Smooth muscle cell of the umbilical artery (primary cell): ENCODE measurements at places on chromosomes 3 and 15. TPM values are rescaled to one million over a fixed set of nuclear protein-coding genes. Genes with fewer than 3 reads are reported as not detected.

The SLC9A9 gene
- total RNA-seq: 2.8 and 7.4 TPM in 2 replicates

The ZNF80 gene
- not detected in 2 replicates for total RNA-seq

The TM6SF1 gene
- 2.5 and 5.0 TPM in 2 replicates for total RNA-seq

The SLC4A7 gene
- 81.7 and 137 TPM in 2 replicates for total RNA-seq

The DMXL2 gene
- total RNA-seq: 35.8 and 39.2 TPM in 2 replicates

The LSAMP gene
- 5.7 and 40.1 TPM in 2 replicates for total RNA-seq

The MEGF11 gene
- total RNA-seq: not detected in 2 replicates

The GPD1L gene
- 10.1 and 11.0 TPM in 2 replicates for total RNA-seq

The NLGN1 gene
- total RNA-seq: 0.59 and 0.92 TPM in 2 replicates

The NRG4 gene
- total RNA-seq: under 0.01 TPM in 1 of 2 replicates, not detected in the other

The CLDND1 gene
- total RNA-seq: 116 and 134 TPM in 2 replicates

The TIPARP gene
- 29.0 and 40.4 TPM in 2 replicates for total RNA-seq

The CXCR6 gene
- not detected in 2 replicates for total RNA-seq

The OR5K2 gene
- total RNA-seq: not detected in 2 replicates

The EEF1AKMT4 gene
- 2.4 and 4.2 TPM in 2 replicates for total RNA-seq

The PDIA5 gene
- total RNA-seq: 89.6 and 119 TPM in 2 replicates

The ABI3BP gene
- total RNA-seq: 2.4 and 53.3 TPM in 2 replicates

The CD200R1 gene
- total RNA-seq: 0.05 TPM in 1 of 2 replicates, not detected in the other

The SYNPR gene
- not detected in 2 replicates for total RNA-seq

The CIP2A gene
- 4.8 and 19.8 TPM in 2 replicates for total RNA-seq

The SATB1 gene
- 11.0 and 14.8 TPM in 2 replicates for total RNA-seq

The BNC1 gene
- total RNA-seq: 15.4 and 23.3 TPM in 2 replicates

The DUOX2 gene
- total RNA-seq: 0.05 TPM in 1 of 2 replicates, not detected in the other

The KBTBD13 gene
- not detected in 2 replicates for total RNA-seq

The HESX1 gene
- 0.46 TPM in 1 of 2 replicates, not detected in the other for total RNA-seq

The TICRR gene
- total RNA-seq: 1.2 and 4.9 TPM in 2 replicates

The PCSK6 gene
- total RNA-seq: 1.2 and 3.2 TPM in 2 replicates

The CLPX gene
- 39.2 and 69.0 TPM in 2 replicates for total RNA-seq

The ZBTB47 gene
- 31.8 and 33.4 TPM in 2 replicates for total RNA-seq

The RASGRF1 gene
- total RNA-seq: not detected in 2 replicates

The AMOTL2 gene
- total RNA-seq: 96.2 and 160 TPM in 2 replicates

The TNIK gene
- 24.9 and 60.8 TPM in 2 replicates for total RNA-seq

The ISLR gene
- total RNA-seq: 5.3 and 10.4 TPM in 2 replicates

The PRKAR2A gene
- total RNA-seq: 35.0 and 46.6 TPM in 2 replicates

The CCDC39 gene
- total RNA-seq: not detected in 2 replicates

The CACNA2D3 gene
- 0.05 TPM in 1 of 2 replicates, not detected in the other for total RNA-seq

The TMED3 gene
- 134 and 282 TPM in 2 replicates for total RNA-seq

The MAPKBP1 gene
- total RNA-seq: 27.3 and 30.5 TPM in 2 replicates

The FBXL22 gene
- 0.59 and 0.69 TPM in 2 replicates for total RNA-seq

The SEMA3F gene
- total RNA-seq: 0.23 and 0.30 TPM in 2 replicates

The MORC1 gene
- not detected in 2 replicates for total RNA-seq

The LRRIQ4 gene
- not detected in 2 replicates for total RNA-seq

The FETUB gene
- total RNA-seq: not detected in 2 replicates

The MUC4 gene
- total RNA-seq: not detected in 2 replicates

The ZNF592 gene
- 4.8 and 8.1 TPM in 2 replicates for total RNA-seq

The SEMA5B gene
- not detected in 2 replicates for total RNA-seq

The RAB27A gene
- total RNA-seq: 8.0 and 12.0 TPM in 2 replicates

The ZNF385D gene
- under 0.01 TPM in 1 of 2 replicates, not detected in the other for total RNA-seq
